ENCODE measurements at places on chromosomes 11 and 22.
A peak's percentile ranks its signal among the peaks of the same experiment; 100 is the strongest.

- no peak for DNase-seq
Measured at GRCh38 chr11:44434191-44434590, 124.3 kb upstream of the ALX4 start.

DNA sequence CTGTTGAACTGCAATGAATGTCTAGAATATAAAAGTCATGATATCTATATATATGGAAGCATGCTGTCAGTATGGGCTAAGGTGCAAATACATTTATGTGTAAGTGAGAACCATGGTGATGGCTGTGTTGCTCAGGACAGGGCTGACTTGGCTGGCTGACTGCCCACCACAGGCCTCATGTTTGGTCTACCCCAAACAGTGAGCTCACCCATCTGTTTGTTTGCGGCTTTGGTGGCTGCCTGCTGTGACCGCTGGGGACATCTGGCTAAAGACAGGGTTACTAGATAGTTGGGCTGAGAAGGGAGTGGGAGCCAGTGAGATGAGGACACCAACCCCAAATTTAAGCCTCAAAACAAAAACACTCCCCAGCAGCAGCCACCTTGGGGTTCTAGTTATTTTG, 6.3 kb downstream of the CD44 start:
- DNase-seq: peak; percentile 63

- DNase-seq: peak; percentile 74
Measured at GRCh38 chr11:59102259-59102765, 4.7 kb upstream of the FAM111B start.

DNA sequence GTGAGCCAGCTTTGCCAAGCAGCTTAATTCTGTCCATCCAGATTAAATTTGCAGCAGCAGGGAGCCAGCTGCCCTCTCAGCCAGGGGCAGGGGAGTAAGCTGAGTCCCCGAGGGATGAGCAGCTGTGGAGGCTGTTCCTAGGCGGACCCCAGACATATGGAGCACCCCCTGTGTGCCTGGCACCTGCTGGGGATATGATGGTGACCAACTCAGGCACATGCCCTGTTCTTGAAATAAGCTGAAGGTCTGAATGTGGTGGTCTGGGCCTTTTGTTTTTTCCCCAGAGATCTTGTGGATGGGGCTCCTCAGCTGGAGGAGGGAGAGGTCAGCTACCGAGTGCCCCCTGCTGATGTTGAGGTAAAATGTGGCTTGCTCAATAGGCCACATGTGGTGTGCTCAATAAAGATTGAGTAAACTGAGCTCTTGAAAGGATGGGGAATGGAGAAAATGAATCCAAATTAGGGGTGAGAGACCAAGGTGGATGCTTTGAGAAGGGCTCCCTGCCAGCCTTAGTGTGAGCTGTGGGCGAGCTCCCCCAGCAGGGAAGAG, 103.3 kb upstream of the NNMT start:
- no peak for DNase-seq

GRCh38 chr11:47856186-47856585, 8.0 kb upstream of the NUP160 start:
- no peak for DNase-seq

DNA sequence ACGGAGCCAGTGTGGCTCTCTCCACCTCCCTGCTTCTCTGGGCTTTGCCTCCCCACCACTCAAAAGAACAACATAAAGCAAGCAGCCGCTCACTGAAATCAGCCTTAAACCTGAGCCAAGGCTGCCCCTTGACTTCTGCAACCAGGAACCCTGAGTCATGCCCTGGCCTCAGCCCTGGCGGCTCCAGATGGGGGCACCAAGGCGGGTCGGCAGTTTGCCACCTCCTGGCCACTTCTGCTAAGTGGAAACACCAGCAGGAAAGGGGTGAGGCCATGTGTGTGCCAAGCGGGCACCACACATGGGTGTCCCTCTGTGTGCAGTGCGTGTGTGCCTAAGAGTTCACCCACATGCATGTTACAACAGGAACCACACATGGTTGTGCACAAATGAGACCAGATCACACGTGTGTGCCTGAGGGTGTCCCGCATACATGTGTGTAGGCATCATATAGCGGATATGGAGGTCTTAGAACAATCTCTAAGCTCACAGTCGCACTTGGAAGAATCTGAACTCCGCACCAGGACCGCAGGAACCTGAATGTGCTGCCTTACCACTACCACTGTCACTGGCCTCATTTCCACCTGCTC, 221.2 kb downstream of the MN1 start:
- DNase-seq: no peak

DNA sequence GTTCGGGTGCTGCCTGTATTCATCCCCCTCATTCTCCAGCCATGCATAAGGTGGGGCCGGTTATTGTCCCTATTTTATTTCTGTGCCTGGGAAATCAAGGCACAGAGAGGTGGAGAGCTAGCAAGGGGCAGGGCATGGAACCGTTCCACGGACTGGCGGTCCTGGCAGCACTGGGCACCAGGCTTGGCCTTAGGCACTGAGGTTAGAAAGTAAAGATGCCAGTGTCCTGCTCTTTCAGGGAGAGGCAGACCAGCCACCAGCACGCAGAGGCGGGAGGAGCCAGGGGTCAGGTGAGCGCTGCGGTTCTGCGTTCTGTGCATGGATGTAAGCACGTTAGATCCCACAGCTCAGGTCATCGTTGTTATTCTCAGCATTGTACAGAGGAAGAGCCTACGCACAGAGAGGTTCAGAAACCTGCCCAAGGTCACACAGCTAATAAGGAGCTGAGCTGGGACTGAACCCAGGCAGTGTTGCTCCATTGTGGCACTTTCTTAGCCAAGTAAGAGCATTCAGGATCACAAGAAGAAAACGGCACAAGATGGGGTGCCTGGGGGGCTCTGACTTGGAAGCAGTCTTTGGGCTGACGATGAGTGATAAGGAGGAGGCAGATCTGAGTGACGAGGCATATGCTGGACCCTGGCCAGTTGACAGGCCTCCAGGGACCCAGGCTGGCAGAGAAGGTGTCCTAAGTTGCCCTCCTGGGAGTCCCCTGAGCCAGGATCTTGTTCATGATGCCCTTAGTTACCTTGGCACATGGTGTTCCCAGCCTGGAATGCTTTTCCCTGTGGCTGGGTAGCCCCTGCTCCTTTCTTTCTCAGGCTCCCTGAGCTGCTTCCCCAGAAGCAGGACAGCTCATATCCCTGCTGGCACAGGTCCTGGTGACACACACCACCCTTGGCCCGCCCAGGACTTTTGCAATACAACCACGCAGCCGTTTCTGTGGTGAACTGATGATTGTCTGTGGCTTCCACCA, 41.1 kb downstream of the OSBPL5 start:
- DNase-seq: no peak

DNA sequence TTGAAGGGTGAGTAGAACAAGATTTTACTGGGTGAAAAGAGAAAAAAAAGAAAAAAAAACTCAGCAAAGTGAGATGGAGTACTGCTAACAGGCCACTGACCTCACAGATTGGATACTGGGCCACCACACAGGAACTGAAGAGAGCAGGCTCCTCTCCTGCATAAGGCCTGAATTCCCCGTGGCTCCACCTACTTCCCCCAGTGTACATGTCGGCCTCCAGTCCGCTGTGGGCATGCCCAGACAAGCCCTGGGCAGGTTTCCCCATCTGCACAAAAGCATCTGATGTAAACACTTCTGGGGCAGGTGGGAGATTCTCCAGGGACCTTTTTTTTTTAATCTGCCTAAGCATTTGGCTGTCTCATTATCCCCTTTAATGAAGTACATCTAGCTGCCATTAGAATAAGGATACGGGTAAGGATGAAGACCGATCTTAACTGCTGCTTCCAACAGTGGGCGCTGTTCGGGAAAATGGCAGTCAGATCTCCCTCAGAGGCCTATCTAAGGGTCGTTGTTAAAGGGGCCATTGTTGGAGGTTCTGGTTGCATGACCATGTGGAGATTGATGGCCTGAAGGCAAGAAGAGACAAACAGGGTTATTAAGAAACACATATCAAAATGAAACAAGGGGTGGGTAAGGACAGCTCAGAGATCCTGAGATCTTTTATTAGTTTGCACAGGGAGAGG, 48.5 kb downstream of the MS4A13 start:
- no peak for DNase-seq

- no peak for DNase-seq
Measured at GRCh38 chr22:44390613-44390970, 77.8 kb upstream of the SHISAL1 start.

DNA sequence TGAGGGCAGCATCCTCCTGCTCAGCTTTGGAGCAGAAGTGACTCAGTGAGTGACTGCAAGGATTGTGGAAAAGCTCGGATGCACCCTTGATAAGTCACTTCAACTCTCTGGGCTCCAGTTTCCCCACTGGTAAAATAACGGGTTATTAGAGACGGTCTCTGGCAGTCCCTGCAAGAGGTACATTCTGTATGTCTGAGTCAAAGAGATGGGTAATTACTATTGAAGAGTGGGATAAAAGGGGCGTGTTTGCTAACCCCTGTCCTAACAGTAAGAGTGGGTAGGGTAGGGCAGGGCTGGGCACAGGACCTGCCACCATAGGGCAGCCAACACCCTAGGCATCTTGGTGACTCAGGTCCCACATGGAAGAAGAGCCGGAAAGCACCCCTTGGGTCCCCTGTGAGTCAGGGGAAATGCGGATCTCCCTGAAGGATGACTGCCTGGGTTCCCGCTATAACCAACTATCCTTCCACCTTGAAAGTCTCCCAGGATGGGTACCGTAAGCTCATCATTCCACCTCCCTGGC, 7.3 kb upstream of the AHNAK start:
- no peak for DNase-seq

DNA sequence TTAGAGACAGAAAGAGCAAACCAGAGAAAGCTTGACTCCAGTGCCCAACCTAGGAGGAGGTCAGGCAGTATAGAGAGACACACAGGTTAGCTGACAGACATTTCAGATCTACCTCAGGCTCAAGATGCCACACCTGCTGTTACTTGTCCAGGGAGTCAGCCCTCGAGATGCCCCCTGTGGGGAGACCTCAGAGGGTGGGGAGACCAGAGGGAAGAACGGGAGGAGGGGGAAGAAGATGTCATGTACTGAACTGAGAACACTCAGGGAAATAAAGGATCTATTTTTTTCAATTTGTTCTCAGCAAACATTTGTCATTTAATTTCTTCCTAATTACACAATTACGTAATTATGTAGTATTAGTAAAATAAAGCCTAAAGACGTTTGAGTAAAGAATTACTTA, 196.3 kb upstream of the CADM1 start:
- DNase-seq: no peak

DNA sequence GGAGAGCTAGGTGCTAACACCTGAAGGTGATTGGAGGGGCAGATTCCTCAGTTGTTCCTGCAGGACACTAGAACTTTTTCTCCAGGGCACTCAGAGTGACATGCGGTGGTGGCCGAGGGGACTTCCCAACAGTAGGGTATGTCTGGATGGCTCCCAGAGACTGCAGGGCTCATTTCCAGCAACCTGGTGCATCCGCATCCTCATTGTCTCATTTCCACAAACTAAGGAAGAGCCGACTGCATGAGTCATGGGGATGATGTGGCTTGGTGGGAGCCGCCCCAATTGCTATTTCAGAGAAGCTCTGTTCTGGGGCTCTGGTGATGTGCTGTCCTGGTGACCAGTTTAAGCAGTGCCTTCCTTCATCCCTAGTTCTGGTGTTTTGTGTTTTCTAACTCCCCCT, 2.8 kb upstream of the ROBO4 start:
- DNase-seq: no peak

DNA sequence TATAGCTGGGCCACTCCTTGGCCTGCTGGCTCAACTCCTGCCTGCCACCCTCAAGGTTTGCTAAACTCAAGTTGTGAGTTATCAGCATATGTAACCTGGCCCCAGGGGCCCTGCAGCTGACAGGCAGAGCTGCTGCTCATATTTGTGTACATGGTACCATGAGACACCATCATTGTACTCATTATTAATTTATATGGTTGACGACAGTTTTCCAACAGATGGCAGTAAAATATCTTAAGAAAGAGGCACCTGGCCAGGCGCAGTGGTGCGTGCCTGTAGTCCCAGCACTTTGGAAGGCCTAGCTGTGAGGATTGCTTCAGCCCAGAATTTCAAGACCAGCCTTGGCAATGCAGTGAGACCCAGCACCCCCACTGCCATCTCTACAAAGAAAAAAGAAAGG, 11.4 kb upstream of the DENND5A start:
- DNase-seq: no peak

DNA sequence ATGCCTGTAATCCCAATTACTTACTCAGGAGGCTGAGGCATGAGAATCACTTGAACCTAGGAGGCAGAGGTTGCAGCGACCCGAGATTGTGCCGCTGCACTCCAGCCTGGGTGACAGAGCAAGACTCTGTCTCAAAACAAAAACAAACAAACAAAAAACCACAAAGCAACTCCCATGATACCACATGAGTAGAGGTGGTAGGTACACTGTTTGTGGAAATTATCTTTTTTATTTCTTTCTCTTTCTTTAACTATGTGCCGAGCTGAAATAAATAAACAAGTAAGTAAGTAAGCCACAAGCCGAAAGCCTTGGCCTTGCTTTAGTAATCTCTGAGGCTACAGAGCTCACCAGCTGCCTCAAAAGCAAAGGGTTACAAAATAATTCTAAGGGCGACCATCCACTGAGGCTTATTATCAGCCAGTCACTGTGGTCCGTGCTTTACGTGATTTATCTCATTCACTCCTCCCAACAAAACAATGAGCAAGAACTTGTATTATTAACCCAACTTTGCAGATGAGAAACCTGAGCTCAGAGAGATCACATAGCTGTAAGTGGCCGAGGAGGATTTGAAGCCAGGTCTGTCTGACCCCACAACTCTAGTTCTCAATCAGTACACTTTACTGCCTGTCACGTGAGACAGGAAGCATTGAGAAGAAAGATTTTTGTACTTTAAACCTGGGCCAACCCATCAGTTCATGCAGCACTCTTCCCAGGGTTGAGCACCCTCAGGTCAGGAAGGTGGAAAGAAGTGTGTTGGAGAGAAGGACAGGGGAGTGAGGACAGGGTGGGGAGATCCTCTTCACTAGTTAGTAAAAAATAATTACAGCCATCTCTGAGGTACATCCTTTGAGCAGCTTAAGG, 69.8 kb upstream of the MTMR2 start:
- DNase-seq: no peak

DNA sequence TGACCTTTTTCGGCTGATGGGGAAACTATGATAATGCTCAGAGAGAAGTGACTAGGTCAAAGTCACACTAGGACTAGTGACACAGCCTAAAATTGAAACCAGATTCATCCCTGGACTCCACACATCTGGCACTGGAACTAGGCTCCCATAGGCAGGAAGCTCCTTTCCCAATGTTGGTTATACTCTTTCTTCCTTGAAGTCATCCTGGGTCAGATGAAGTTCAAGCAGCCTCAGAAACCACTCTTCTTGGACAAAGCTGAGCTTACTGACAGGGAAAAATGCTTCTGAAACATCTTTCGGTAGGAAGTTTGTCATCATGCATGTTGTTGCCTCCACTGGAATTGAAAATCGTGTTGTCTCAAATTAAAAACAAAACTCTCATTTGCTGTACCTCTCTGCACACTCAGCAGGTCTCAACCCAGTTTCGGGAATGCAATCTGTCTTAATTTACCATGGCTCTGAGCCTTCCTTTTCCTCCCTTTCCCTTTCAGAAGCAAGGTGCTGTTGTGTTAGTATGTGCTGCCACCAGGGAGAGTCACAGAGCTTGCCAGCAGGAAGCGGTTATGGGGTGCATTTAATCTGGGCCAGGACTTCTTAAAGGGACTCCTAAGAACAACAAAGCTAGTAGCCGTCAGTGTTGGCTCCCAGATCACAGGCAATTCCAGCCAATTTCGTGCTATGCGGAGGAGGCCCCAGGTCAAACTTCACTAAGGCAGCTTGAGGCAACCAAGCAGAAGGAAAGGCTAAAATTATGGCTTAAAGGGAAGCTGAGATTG, 384.8 kb downstream of the TENM4 start:
- DNase-seq: no peak

All from activated naive CD8-positive, alpha-beta T cell treated with anti-CD3 and anti-CD28 coated beads, Interleukin-2, amount 50 U/mL, for 24 hours (primary cell).